ENCODE measurements at places on chromosomes 3 and 15. TPM values are rescaled to one million over a fixed set of nuclear protein-coding genes. Genes with fewer than 3 reads are reported as not detected.

- no peak for DNase-seq
- H3K36me3 ChIP-seq = no peaks in the 10 kb centered on the region
- H3K27ac ChIP-seq = no peak overlapping the region
- no peaks in the 10 kb centered on the region for H3K27me3 ChIP-seq
- H3K4me1 ChIP-seq = no peaks in the 10 kb centered on the region
These were observed 157.6 kb downstream of the UACA start for GRCh38 chr15:70605606-70606410.

DNA sequence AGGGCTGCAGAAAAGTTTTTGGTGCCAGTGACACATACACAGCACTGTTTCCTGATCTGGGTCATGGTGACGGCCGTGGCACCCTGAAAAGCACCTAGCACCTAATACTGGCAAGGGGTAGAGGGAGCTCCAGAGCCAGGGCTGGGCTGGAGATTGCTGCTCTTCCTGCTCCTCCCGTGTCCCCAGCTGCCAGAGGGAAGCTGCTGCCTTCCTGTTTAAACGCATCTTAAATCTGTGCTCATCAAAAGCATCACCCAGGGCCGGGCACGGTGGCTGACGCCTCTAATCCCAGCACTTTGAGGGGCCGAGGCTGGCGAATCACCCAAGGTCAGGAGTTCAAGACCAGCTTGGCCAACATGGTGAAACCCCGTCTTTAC, 156.7 kb upstream of the MEF2A start:
- H3K4me3 ChIP-seq = no peak overlapping the region
- H3K27ac ChIP-seq = no peak overlapping the region
- no peaks in the 10 kb centered on the region for H3K4me1 ChIP-seq
- H3K36me3 ChIP-seq = no peaks in the 10 kb centered on the region
- DNase-seq = no peak

GRCh38 chr3:108477511-108478147, 32.8 kb downstream of the MYH15 start:
- no peak overlapping the region for H3K27ac ChIP-seq
- peaks cover 10% of the 10 kb centered on the region for H3K27me3 ChIP-seq
- no peak overlapping the region for H3K4me3 ChIP-seq
- H3K4me1 ChIP-seq = no peaks in the 10 kb centered on the region
- peak; percentile 32 for DNase-seq

GRCh38 chr3:142858043-142858442, 30.8 kb downstream of the PCOLCE2 start:
- H3K36me3 ChIP-seq = no peaks in the 10 kb centered on the region
- no peaks in the 10 kb centered on the region for H3K4me1 ChIP-seq
- no peak for DNase-seq
- no peak overlapping the region for H3K4me3 ChIP-seq

DNA sequence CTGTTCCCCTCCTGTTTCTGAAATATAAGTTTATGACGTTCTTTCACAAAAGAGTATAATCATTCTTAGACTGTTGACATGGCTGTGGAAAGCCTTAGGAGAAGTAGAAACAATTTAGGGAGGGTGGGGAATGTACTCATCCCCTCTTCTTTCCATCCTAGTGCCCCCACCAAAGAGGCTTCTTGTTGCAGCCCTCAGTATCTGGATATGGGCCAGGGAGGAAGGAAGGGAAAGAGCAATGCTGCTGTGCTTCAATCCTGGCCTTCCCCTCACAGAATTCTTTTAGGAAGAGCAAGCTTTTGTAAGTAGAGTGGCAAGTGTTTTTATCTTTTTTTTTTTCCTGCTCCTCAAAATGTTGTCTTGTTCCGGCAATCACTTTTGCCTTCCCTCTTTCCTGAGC, 1.7 kb downstream of the INAFM2 start:
- H3K27me3 ChIP-seq = no peaks in the 10 kb centered on the region
- peak overlapping the region; percentile 64 for H3K4me3 ChIP-seq
- H3K4me1 ChIP-seq = peaks cover 24% of the 10 kb centered on the region
- DNase-seq = no peak

- no peaks in the 10 kb centered on the region for H3K27me3 ChIP-seq
- no peak overlapping the region for H3K4me3 ChIP-seq
- H3K36me3 ChIP-seq = no peaks in the 10 kb centered on the region
- no peaks in the 10 kb centered on the region for H3K4me1 ChIP-seq
- no peak for DNase-seq
- H3K27ac ChIP-seq = no peak overlapping the region
These were observed 976.0 kb downstream of the GBE1 start for GRCh38 chr3:80785475-80785874.

- peak overlapping the region; percentile 65 for H3K4me3 ChIP-seq
- peaks cover 13% of the 10 kb centered on the region for H3K36me3 ChIP-seq
- H3K4me1 ChIP-seq = peaks cover 99% of the 10 kb centered on the region
These were observed 7.4 kb downstream of the EDEM1 start for GRCh38 chr3:5194801-5195509.

DNA sequence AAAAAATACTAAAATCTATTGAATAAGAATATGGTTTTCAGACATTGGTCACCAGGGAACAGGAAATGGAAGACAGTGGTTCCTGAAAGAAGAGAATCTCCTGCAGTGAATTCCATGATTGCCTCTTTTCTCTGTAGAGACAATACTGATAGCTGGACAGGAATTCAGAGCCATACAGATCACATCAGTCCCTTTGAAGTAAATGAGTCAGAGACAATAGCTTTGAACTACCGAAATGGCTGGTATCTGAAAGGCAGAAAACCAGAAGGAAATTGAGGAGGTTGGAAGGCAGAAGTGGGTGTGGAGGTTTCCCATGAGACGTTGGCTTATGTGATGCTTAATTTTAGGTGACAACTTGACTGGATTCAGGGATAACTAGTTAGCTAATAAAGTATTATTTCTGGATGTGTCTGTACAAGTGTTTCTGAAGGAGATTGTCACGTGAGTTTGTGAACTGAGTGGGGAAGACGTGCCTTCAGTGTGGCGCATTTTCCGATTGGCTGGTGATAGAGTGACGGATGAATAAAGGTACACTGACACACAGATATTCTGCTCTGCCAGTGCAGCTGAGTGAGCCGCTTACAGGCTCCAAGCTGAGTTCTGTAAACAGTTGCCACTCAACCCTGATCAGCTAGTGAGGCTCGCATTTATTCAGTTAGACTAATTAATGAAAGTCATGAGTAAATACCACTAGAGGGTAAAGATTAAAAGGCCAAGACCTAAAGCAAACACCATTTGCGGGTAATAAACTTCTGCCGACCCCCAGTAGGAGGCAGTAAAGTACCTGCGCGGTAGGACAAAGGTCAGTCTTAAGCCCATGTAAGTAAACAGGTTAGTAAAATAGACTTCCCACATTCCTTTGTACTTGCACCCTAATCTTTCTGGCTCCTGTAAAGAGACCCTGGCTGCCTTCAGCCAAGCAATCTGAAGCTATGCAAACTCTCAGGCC, 1298.6 kb downstream of the SI start:
- H3K27ac ChIP-seq = no peak overlapping the region
- no peaks in the 10 kb centered on the region for H3K27me3 ChIP-seq
- DNase-seq = no peak

- no peak overlapping the region for H3K27ac ChIP-seq
- no peak overlapping the region for H3K4me3 ChIP-seq
- peaks cover 3% of the 10 kb centered on the region for H3K4me1 ChIP-seq
- no peaks in the 10 kb centered on the region for H3K27me3 ChIP-seq
These were observed 36.7 kb downstream of the IGF1R start for GRCh38 chr15:98684995-98685525.

GRCh38 chr3:150577855-150578254, 25.3 kb upstream of the SELENOT start:
- no peaks in the 10 kb centered on the region for H3K27me3 ChIP-seq
- DNase-seq = no peak
- H3K4me3 ChIP-seq = no peak overlapping the region
- peaks cover 41% of the 10 kb centered on the region for H3K36me3 ChIP-seq

DNA sequence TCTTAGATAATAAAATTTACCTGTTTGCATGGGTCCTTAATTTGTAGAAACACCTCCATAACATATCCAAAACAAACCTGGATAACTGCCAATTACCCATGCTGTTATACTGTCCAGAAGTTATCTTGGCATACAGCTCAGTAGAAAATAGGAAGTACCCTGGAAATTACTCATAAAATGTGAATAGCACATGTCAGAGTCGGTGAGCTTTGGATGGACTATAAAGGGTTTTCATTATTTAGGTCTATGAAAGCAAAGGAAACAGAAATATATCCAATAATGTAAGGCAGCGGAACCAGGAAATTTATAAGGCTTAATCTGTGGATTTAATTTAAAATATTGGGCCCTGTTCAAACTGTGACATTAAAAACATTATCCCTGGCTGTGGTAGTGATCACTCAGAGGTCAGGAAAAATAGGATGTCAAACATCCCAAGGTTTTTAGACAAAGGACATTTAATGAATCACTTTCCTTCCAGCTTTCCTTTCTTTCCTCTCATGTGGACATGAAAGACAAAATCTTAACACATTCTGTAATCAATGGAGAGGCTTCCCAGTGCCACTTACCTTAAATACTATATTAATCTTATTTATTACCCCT, 459.0 kb upstream of the DPH6 start:
- H3K27me3 ChIP-seq = no peaks in the 10 kb centered on the region
- no peaks in the 10 kb centered on the region for H3K4me1 ChIP-seq
- DNase-seq = no peak
- H3K4me3 ChIP-seq = no peak overlapping the region
- no peak overlapping the region for H3K27ac ChIP-seq

DNA sequence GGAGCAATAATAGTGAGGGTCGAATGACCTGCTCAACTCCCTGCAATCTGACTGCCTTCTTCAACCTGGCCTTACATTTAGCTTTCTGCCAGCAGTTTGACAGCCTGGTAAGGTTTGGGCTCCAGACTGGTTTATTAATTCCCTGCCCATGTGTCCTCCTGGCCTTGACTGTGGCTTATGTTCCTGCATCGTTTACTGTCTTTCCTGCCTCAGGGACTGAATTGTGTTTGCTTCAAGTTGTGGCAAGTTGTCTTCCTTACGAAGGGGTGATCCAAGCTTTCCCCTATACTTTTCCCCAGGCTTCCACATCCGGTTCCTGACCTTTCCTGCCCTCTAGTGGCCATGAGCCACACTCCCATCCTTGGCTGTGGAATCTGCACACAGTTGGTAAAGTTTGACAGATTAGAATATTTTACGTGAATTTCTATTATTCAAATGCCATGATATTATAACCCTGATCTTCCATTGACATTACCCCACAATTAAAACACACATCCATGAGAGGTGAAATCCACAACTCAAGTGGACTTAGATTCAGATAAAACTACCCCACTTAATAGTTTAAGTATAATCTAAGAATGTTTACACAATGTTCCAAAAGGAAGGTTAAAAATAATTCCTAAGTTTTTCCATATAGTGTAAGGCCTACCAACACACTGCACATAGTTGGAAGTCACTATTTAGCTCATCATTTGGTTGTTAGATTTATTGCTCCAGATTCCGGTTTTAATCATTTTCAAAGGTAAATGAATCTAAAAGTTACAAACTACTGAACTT, 95.7 kb downstream of the NEDD4 start:
- no peaks in the 10 kb centered on the region for H3K27me3 ChIP-seq
- no peaks in the 10 kb centered on the region for H3K4me1 ChIP-seq
- H3K36me3 ChIP-seq = no peaks in the 10 kb centered on the region
- no peak overlapping the region for H3K4me3 ChIP-seq
- no peak for DNase-seq

- no peaks in the 10 kb centered on the region for H3K36me3 ChIP-seq
- no peak overlapping the region for H3K27ac ChIP-seq
- DNase-seq = no peak
- no peak overlapping the region for H3K4me3 ChIP-seq
- no peaks in the 10 kb centered on the region for H3K4me1 ChIP-seq
These were observed 57.8 kb upstream of the NUDT16 start for GRCh38 chr3:131323792-131324191.

- no peak overlapping the region for H3K4me3 ChIP-seq
- H3K27ac ChIP-seq = no peak overlapping the region
- H3K36me3 ChIP-seq = no peaks in the 10 kb centered on the region
- H3K27me3 ChIP-seq = peaks cover 3% of the 10 kb centered on the region
These were observed 111.8 kb upstream of the C15orf61 start for GRCh38 chr15:67409175-67409574.

DNA sequence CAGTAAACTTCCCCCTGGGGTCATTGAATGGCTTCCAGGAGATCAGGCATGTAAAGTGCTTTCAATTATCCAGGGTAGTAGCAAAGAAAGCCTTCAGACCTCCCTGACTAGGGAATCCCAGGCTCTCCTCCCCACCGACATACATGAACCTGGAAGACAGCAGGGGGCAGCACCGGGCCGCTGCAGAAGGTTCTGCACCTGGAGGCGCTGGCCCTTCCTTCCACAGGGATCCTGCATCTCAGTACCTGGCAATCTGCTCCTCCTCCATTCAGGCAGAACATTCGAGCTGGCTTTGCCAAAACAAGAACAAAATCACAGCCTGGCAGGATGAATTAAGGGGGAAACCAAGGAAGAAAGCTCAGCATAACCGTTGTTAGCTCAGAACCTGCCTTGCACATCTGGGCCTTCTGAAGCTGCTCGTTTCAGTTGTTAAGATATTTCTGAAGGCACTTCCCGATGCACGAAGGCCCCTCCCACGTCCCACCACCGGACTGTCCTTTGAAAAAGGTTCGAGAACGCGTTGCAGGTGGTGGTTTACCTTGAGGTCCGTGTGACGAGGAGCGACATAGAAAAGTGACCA, 237.7 kb downstream of the SLCO3A1 start:
- H3K27me3 ChIP-seq = no peaks in the 10 kb centered on the region
- H3K4me1 ChIP-seq = peaks cover 17% of the 10 kb centered on the region
- H3K27ac ChIP-seq = no peak overlapping the region
- peaks cover under 1% of the 10 kb centered on the region for H3K36me3 ChIP-seq
- H3K4me3 ChIP-seq = no peak overlapping the region

DNA sequence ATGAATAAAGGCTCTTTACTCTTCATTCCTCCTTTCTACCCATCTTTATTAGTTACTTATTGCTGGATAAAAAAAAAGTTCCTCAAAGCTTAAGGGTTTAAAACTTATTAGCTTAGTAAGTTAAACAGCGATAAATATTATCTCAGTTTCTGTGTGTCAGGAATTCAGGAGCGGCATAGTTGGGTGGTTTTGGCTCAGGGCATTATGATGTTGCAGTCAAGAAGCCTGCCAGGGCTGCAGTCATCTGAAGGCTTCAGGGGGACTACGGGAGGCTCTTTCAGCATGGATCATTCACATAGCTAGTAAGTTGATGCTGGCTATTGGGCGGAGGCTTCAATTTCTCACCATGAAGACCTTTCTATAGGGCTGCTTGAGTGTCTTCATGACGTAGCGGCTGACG, 1.9 kb upstream of the DLG1 start:
- H3K4me1 ChIP-seq = peaks cover 29% of the 10 kb centered on the region
- DNase-seq = no peak
- peaks cover 13% of the 10 kb centered on the region for H3K27me3 ChIP-seq
- no peaks in the 10 kb centered on the region for H3K36me3 ChIP-seq

Gene CCDC54
- total RNA-seq = not detected

Gene TIPIN
- total RNA-seq = 6.0 TPM

Gene CCR9
- not detected for total RNA-seq

Gene KBTBD13
- not detected for total RNA-seq

Gene STAG1
- total RNA-seq = 58.6 TPM

Gene IGDCC3
- total RNA-seq = not detected

Gene GRM2
- total RNA-seq = 3.0 TPM

Gene SPTBN5
- total RNA-seq = 2.7 TPM

Gene ATP11B
- 151 TPM for total RNA-seq

Gene GPR62
- total RNA-seq = not detected

Gene HTD2
- total RNA-seq = 9.7 TPM

Gene KLHL40
- not detected for total RNA-seq
